ENCODE measurements at places on chromosomes 3 and 15.

GRCh38 chr3:194300382-194300758 is 50.8 kb downstream of the CPN2 start:
- DNase-seq = no peak

GRCh38 chr15:35130245-35130644 is 45.1 kb upstream of the NANOGP8 start:
- no peak for DNase-seq

GRCh38 chr3:11949351-11949750 is 54.8 kb upstream of the SYN2 start:
- no peak for DNase-seq

GRCh38 chr3:65884071-65884470 is 154.6 kb downstream of the MAGI1 start:
- DNase-seq = no peak

Data from NCI-H2081 (cell line).